NCI-H2081 (cell line): ENCODE measurements at places on chromosomes 4 and X.

GRCh38 chr4:15506464-15506863 lies 36.8 kb downstream of the CC2D2A start:
- DNase-seq: no peak

DNA sequence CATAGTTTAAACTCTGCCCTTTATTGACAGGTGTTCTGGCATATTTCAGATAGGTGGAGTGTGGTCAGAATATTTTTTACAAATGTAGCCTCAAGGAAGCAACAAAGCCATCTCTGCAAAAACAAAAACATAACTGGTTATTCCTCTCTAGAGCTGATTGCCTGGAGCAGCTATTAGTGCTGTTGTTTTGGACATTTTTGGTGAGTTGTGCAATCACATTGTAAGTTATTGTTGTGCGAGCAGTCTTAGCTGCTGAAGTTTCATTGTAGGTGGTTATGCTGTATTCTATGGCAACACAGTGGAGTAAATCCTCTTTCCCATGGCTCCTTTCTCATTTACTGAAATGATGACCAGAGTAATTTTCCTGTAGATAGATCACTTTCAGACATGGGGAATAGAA lies 1413.0 kb downstream of the PCDH7 start:
- no peak for DNase-seq

DNA sequence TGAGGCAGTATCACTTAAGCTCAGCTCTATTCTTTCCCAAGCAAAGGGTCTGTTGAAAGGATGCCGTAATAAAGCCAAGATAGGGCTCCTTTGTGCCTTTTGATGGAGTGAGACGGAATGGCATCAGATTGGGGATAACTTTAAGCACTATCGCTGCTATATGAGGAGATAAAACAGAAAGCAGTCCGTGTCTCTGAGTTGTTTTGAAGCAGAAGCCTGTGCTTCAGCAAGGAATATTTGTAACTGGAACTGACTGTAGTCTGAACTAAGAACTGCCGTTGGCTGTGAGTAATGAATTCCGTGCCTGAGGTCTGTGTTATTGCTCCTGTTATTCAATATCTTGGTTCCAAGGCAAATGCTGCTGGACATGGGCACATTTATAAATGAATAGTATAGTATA lies 297.4 kb downstream of the ANKRD50 start:
- no peak for DNase-seq

DNA sequence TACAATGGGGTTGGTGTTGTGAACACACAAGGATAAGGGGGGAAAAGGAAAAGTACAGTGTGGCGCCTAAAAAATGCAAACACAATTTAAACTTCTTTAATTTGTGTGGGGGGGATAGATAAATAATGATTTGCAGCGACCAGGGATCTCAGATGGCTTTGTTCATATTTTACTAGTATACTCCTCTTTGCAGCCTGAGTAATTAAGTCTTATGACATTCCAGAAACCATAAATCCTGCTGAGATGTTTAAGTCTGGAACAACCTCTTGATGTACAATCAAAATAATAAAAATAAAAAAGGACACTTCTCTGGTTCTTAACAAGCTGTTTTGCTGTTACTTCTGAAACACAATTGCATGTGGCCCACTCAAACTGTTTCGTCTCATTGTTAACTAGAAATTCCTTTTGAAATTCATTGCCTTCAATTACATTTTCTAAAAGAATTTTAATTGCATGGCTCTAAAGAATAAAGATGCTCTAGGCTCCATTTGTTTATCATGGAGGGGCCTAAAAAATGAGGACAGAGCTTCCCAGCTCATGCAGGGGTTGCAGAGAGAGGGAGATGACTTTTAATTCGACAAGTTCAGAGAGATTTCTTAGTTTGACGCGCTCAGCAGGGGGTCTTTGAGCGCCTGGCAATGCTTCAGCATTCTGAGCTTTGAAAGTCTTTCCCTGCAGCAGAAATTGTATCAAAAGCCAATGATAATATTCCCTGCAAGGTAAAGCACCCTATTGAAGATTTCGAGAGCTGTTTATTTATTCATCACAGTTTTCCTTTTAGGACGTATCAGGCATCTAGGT lies 892.4 kb upstream of the TENM3 start:
- DNase-seq: no peak

- DNase-seq: no peak
Observed at GRCh38 chr4:55071951-55072350, 53.4 kb downstream of the KDR start.

GRCh38 chrX:96387801-96388200 lies 296.8 kb upstream of the DIAPH2 start:
- DNase-seq: no peak

GRCh38 chr4:123777373-123777772 lies 380.8 kb downstream of the SPRY1 start:
- no peak for DNase-seq
